ENCODE measurements at places on chromosomes 4 and X. TPM values are rescaled to one million over a fixed set of nuclear protein-coding genes. Genes with fewer than 3 reads are reported as not detected.

- no peak for DNase-seq
These were observed 11.3 kb upstream of the SLC25A6 start for GRCh38 chrX:1403228-1403627.

DNA sequence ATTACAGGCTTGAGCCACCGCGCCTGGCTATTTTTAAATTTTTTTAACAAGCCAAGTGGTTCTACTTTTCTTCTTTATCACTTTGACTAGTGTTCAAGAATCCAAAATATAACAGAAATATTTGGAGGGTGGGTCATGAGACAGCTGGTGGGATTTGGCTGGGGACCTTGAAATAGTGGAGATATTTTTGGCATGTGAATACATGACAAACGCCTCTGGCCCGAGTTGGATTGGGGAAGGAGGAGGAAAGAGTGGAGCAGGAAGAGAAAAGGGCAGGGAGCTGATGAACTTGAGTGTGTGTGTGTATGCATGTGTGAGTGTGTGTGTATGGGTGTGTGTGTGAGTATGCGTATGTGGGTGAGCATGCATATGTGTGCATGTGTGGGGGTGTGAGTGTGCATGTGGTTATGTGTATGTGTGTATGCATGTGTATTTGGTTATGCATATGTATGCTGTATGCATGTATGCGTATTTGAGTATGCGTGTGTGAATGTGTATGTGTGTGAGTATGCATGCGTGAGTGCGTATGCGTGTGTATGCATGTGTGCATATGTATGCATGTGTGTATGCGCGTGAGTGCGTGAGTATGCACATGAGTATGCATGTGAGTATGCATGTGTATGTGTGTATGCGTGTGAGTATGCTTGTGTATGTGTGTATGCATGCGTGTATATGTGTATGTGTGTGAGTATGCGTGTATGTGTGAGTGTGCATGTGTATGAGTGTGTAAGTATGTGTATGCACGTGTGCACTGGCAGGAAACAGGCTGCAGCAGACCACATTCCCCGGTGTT, 49.6 kb downstream of the JADE1 start:
- no peak for DNase-seq

The FGB gene
- 1.1 TPM for total RNA-seq

The FAT1 gene
- 9.0 TPM for total RNA-seq

DNA sequence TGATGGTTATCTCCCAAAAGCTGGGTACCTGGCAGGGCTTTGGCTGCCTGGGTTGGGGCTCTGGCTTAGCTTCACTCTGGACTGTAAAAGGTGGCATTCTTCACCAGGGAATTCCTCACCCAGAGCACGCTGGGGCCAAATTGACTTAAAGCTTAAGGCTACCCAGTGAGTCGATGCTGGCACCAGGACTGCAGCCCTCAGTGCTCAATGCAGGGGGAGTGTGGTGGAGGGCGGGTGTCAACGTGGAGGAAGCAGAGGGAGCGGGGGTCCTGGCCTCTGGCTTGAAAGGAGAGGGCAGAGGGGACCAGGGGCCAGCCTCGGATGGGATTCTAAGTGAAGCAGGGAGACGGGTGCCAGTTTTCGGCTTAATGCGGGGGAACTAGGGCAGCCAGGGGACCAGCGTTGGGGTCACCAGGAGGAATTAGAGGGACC, 446 bp upstream of the FAM50A start:
- DNase-seq, result no peak

The PPEF2 gene
- under 0.01 TPM for total RNA-seq

GRCh38 chr4:186627226-186627865, 72.0 kb upstream of the MTNR1A start:
- no peak for DNase-seq

The BRS3 gene
- 0.05 TPM for total RNA-seq

The HSFX4 gene
- total RNA-seq, result 0.28 TPM

The ADH1A gene
- total RNA-seq, result 0.19 TPM

The F11 gene
- not detected for total RNA-seq

DNA sequence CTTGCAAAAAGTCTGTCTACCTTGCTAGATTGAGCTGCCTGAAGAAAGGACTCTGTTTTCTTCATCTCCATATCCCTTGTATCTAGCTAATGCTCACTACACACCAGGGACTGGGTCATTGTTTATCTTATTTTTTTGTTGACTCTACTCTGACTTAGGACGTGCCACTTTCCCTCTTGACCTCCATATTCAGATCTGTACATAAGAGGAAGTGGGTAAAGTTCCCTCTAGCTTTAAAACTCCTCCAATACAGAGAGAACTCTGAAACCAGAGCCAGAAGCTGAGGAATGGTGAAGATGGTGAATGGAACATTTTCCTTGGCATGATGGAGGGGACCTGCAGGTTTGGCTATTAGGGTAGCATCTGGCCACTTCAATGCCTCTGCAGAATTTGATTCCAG, 2026.1 kb upstream of the TENM3 start:
- DNase-seq, result no peak

The KCTD8 gene
- not detected for total RNA-seq

DNA sequence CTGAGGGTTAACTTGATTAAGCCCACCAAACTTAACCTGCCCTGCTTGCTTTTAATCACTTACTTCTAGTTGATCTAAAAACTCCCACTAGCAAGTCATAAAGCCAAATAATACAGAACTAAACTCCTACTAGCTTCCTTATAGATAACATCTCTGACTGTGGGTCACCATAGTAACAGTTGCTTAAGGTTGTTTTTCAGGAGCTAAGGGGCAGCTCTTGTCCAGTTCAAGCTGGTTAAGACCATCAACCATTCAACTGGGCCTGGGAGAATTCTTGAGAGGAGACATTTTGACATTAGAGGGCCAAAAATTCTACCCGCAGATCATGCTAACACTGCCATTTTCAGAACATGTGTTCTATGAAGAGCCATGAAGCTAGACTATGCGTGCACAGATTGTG, 67.0 kb downstream of the UCHL1 start:
- no peak for DNase-seq

GRCh38 chrX:103384672-103385071, 8.3 kb downstream of the BEX3 start:
- no peak for DNase-seq

- DNase-seq, result no peak
These were observed 6.7 kb downstream of the LAMP2 start for GRCh38 chrX:120462370-120462769.

DNA sequence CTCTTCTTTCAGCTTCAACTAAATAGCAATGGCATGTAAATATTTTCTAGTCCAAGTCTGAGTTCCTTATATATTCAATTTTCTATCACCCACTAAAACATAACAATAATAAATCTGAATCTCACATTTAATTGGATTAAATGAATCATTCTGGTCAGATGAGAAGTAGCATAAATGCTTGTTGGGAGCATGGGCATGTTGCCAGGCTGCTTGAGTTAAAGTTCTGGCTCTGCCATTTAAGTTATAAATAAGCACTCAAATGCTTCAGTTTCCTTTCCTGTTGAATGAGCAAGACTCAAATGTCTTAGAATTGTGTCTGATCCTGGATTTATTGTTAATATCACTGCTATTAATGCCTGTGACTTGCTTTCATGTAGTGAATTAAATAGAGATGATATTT, 496.3 kb downstream of the STPG2 start:
- no peak for DNase-seq

The SLC6A14 gene
- 0.09 TPM for total RNA-seq

The ZAR1 gene
- total RNA-seq, result not detected

The PAGE2B gene
- 0.14 TPM for total RNA-seq

DNA sequence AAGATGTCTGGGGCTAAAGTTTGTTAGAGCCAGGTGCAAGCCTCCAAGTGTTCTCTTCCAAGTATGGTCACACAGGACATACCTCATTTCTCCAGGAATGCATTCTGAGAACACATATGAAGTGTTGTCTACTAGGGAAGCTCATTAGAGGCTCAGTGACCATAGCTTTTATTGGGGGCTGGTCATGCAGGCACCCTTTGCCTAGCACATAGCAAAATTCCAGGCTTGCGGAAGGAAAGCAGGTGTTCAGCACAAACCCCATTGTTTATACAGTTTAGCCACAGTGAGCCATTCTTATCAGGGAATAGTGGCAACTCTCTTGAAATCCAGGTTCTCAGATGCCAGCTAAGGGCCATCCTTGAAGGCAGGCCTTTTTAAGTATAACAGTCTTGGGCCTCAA, 339.4 kb upstream of the ZCCHC13 start:
- DNase-seq, result no peak

The ZNF330 gene
- total RNA-seq, result 36.0 TPM

The SMIM31 gene
- total RNA-seq, result not detected

The OPN1MW gene
- total RNA-seq, result not detected

DNA sequence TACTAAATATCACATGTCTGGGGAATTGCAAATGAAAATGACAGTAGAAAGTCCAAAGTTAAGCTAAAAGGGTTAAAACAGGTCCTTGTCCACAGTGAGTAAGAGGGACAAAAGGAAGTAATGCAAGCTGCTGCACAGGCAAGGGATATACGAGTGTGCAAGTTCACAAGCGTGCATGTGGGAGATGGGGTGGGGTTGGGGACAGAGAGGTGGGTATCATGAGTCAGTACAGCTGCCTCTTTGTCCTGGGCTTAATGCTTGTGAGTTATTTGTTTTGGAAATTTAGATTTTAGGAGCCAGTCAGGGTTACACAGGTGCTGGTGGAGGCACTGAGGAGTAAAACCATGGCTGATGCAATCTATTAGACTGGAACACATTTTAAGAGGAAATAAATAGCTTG, 3.3 kb upstream of the GPRASP2 start:
- DNase-seq, result no peak

DNA sequence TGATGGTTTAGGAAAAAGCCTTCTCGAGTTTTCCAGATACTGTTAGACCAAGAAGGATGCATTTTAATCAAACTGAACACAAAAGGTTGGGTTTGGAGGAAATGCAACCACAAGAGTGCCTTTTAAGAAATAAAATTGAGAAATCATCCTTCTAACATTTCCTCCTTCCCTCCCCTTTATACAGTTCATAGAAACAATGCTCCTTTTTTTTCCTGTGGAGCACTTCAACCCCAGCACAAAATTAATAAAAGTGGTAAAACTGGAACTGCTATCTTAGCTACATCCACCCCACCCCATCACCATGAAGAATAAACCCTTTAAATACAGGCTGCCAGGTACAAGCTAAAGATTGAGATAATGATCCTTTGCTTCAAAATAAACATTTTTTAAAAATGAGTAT, 211.1 kb downstream of the RELL1 start:
- no peak for DNase-seq

DNA sequence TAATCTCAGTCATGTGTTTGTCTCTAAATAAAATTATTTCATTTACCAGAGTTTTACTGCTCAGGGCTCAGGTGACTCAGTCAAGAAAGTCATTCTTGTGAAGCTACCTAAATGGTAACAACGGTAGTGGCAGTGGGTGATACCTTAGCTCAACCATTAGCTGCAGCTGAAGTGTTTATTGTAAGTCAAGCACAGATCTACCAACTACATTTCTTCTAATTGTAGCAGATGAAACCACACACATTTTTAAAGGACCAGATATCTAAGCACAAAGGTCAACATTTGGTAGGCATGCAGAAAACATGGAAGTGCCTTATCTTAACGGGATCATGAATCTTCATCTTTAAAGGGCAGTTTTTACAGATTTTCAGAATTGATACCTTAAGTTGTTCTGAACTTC, 79.1 kb downstream of the FAT4 start:
- no peak for DNase-seq
